ENCODE measurements at places on chromosomes 13 and 19.
A peak's percentile ranks its signal among the peaks of the same experiment; 100 is the strongest.

GRCh38 chr13:79194272-79194671, 211.8 kb downstream of the RBM26 start:
- no peak for DNase-seq

DNA sequence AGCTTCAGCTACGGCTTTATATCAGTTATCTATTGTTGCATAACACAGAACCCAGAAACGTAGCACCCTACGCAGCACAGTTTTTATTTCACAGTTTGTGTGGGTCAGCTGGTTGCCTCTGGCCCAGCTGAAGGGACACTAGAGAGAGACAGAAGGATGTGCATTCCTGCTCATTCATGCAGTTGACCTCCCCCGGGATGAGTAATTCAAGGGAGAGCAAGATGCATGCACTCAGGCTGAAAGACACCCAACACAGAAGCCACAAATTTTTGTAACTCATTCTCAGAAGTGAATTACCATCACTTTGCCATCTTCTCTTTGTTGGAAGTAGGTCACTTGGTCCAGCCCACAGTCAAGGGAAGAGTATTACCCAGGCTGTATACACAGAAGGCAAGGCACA, 89.5 kb downstream of the EFNB2 start:
- no peak for DNase-seq

DNA sequence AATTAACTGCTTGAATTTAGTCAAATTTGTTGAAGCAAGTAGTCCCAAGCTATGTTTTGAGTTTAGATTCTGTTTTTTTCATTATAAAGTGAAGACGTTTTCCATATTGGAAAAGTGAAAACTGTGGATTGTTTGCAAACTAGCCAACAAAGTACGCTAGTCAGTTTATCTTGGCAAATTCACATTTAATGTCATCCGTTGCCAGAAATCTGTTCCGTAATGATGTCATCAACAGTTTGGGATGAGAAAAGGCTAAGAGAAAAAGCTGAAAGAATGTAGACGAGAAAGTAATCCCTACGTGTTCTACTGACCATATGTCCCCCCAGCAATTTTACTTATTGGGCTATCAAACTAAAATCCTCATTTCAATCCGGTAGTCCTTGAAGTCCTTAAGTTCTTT, 419.6 kb downstream of the GPC6 start:
- DNase-seq, result no peak

DNA sequence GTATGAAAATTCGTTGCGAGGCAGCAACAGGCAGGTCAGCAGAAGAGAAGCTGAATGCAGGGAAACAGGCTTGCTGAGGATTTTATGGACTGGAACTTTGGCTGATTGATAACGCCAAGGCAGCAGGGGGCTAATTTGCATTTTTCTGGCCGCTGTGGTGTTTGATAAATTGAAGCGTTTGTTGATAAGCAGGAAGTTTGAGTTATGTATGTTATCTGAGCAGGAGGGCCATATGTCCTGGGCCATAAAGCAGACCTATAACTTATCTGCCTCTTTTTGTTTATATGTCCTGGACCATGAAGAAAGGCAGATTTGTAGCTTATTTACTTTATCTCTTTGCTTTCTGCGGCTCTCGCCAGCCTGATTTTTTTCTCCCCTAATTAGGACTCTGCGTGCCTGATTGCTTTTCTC, 65.9 kb downstream of the ZNF627 start:
- no peak for DNase-seq

DNA sequence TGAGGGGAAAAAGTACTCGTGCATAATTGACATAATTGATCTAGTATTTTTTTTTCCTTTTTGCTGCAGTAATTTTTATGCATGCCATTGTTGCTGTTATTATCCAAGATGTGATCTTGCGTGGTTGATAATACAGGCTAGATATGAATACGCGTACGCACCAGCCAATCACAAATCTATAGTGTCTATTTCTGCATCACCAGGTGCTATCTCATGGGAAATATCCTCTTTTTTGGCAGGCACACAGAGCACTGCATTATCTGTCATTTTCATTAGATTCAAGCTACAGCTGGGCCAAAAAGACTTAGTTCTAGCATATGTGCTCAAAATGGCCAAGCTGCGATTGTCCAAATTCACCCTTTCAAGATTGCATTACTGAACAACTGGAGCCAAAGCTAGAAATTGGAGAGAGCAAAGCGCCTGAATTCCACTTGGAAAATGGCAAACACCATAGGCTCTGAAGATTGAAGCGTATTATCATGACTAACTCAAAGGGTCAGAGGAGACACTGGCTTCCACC, 181.1 kb downstream of the TSHZ3 start:
- DNase-seq, result no peak

GRCh38 chr13:59906413-59907049, 257.2 kb downstream of the DIAPH3 start:
- DNase-seq, result no peak

GRCh38 chr13:90385781-90386489, 961.6 kb upstream of the MIR17HG start:
- DNase-seq, result no peak

- DNase-seq, result no peak
These were observed 9.1 kb downstream of the OR7C2 start for GRCh38 chr19:14950421-14950820.

DNA sequence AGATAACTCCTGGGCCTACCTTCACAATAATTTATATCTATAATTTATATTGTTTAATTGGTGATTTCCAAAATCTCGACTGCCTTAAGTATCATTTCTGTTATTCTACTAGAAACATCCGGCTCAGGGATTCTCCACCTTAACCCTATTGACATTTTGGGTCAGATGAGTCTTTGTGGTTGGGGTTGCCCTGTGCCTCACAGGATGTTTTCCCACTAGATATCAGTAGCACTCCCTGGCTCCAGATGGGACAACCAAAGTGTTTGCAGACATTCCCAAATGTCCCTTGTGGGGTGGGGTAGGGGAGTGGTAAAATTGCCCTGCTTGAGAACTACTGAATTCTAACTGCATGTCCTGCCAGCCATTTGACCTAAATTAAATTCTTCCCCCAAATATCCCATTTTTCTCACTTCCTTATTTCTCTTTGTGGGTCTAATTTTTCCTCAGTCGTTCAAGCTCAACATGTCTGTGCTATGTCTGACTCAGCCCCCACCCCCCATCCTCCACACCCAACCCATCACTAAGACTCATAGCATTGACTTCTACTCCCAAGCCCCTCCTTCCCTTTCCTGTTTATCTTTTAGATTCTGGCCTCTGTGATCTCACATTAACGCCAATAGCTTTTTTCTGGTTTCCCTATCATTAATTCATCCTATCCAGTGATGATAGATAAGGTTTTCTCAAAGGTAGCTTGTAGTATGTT, 545.1 kb downstream of the EFNB2 start:
- DNase-seq, result no peak

- no peak for DNase-seq
These were observed 6.7 kb upstream of the DCUN1D2 start for GRCh38 chr13:113497217-113497616.

- DNase-seq, result no peak
These were observed 46.8 kb downstream of the PDCD5 start for GRCh38 chr19:32627714-32628270.

GRCh38 chr19:6750062-6750461, 10.6 kb downstream of the TRIP10 start:
- DNase-seq, result no peak

DNA sequence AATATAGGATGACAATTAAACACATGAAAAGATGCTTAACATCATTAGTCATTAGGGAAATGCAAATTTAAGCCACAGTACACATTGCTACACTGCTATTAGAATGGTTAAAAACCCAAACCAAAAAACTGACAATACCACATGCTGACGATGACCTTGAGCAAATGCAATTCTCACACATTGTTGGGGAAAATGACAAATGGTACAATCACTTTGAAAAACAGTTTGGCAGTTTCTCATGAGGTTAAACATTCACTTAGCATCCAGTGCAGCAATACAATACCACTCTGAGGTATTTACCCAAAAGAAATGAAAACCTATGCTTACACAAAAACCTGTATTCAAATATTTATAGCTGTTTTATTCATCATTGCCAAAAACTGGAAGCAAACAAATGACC, 11.3 kb downstream of the FLT3 start:
- DNase-seq, result no peak

- no peak for DNase-seq
These were observed 28.4 kb downstream of the PSG1 start for GRCh38 chr19:42850981-42851717.

- no peak for DNase-seq
These were observed 10.5 kb upstream of the NTN5 start for GRCh38 chr19:48683349-48683748.

DNA sequence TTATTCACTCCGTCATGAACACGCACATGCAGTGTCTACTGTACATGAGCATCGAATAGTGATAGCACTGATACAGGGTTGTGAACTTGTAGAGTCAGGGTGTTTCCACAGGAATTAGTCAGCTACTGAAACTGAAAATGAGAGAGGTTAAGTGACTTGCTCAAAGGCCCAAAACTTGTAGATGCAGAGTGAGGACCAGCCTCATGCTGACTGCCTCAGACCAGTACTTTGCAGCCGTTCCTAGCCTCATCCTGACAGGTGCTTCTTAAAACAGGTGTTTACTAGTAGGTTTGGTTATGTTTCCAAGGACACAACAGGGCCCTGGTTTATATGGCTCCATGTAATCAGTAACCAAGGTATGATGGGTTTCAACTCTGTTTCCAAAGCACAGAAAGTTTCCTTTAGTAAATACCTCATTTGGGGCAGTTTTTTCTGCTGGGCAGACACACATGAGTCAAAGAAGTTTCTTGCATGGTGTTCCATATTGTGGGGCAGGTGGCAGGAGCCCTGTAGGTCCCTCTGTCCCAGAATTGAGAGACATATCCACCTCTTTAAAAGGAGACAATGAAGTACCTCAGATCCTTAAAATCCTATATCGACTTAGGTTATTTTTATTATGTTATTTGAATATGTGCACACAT, 16.0 kb downstream of the FGF9 start:
- no peak for DNase-seq

GRCh38 chr13:98523455-98524102, 53.3 kb downstream of the STK24 start:
- DNase-seq, result no peak

- DNase-seq, result no peak
These were observed 6.4 kb downstream of the ZNF350 start for GRCh38 chr19:51980116-51980736.

DNA sequence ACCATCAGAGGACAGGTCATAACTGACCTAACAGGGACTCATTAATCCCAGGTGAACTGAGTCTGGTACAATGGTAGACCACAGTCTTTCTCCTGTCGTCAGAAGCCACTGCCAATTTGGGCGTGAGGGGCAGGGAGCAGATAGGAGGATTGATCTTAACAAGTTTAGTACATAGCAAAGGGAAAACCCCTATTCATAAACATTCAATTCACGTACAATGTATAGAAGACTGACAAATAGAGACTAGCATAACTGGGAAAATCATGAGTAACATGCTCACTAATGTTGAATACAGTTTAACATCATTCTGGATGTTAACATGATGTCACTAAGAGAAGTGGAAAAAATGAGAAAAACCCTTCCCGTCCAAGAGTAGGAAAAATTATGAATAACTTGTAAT, 54.1 kb downstream of the SLC7A1 start:
- no peak for DNase-seq

- DNase-seq, result no peak
These were observed 19.2 kb downstream of the C13orf42 start for GRCh38 chr13:51091839-51092238.

DNA sequence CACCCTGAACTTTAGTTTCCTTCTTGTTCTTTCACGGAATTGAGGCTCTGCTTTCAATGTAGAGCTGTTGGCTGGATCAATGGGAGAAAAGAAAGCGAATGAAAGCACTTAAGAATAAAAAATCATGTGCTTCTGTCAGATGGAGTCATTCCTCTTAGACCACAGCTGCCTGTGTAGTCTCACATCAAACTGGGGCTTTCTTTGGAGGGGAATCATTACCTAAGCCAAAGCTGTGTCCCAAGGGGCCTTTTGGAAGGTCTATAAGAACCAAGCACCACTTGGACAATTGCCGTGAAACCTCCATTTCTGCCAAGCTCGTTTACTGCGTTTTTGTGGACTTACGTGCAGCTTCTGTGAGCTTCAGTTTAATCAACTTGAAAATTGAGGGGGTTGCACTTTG, 44.2 kb upstream of the RNF113B start:
- peak; percentile 69 for DNase-seq

- DNase-seq, result no peak
These were observed 157.9 kb downstream of the COL4A1 start for GRCh38 chr13:110149036-110149435.

DNA sequence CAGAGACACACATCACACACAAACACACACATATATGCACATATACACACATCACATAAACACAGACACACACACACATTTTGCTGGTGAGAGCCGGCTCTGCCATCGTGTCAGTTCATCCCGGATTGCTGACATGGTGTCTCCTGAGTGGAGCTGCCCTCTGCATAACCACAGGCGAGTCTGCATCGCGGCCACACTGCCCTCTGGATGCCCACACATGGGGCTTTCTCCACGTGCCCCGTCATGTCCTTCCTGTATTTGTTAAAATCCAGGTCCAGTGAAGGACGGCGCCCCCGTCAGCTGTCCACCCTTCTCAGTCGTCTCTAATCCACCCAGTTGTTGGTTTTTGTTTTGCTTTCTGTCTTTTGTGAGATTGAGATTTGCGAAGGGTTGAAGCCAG, 52.6 kb upstream of the F7 start:
- DNase-seq, result no peak

GRCh38 chr13:78182813-78183212, 264.2 kb upstream of the EDNRB start:
- DNase-seq, result no peak

DNA sequence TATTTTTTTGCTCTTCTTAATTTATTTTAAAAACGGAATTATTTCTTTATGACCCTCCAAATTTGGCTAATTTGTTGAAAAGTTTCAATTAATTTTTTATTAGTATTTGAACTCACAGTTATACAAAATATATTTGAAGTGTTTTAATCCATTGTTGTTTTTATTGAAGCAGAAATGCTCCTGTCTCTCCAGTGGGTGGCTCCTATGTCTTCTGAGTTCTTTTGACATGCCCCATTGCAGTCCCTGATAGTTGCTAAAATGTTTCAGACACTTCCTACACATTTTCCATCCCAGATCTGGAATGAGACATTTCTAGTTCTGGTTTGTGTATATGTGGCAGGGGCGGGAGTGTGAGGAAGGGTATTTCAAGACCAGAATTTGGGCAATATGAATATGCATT, 579.4 kb upstream of the PRR20A start:
- DNase-seq, result no peak

- DNase-seq, result no peak
These were observed 1167.6 kb upstream of the ATXN8OS start for GRCh38 chr13:68940049-68940448.

- no peak for DNase-seq
These were observed 9.2 kb upstream of the GSX1 start for GRCh38 chr13:27783111-27783510.
